ENCODE measurements at places on chromosomes 2 and 18.
A peak's percentile ranks its signal among the peaks of the same experiment; 100 is the strongest.

GRCh38 chr2:173773076-173773475 lies 192.1 kb downstream of the SP3 start:
- DNase-seq: no peak

GRCh38 chr2:29519338-29519925 lies 402.0 kb downstream of the ALK start:
- DNase-seq: peak; percentile 93

- DNase-seq: no peak
These were observed 322.4 kb downstream of the TNS1 start for GRCh38 chr2:217680381-217680780.

- no peak for DNase-seq
These were observed 780.0 kb upstream of the SALL3 start for GRCh38 chr18:78199611-78200010.

DNA sequence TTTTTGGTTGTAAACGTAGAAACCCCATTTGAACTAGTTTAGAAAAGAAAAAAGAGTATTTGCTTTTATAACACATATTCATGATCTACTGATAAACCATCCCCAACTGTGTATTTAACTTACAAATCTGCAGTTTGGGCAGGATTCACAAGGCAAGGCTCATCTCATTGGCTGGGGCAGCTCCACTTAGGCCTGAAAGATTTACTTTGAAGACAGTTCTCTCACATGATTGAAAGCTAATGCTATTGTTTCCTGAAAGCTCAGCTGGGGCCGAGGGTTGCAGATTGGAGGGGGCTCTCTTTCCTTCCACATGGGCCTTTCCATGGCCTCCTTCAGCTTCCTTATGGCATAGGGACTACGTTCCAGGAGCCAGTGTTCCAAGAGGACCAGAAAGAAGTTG lies 47.4 kb downstream of the ARHGAP15 start:
- no peak for DNase-seq

DNA sequence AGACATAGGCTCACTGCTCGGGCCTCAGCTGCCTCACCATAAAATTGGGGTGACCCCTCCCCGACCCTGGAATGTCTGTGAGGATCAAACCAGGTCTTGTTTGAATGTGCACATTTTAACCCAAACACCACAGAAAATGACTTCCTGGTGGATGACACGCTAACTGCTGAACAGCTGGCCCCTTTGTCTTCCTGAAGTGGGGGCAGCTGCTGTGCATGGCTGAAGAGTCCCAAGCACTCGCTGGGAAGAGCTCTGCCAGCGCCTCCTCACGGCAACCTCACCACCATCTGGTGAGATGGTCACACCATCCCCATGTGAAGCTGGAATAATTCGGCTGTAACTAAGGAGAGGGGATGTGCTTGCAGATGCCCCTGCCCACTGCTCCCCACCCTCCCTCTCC lies 34.0 kb downstream of the AQP12A start:
- no peak for DNase-seq

DNA sequence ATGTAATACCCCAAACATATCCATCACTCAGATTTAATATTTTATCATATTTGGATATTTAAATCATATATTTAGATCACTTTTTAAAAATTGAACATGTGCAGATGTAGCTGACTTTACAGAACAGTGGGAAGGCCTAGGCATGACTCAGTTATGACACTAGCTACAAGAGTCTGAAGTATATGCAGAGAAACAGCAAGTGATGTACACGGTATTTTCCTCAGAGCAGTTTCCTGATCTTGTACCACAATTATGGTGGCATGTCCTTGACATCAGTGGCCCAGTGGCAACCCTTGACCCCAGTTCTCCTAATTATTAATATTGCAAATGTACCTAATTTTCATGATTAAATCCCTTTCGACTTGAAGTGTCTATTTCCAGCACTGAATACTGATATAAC lies 28.2 kb downstream of the CDKL4 start:
- DNase-seq: no peak

DNA sequence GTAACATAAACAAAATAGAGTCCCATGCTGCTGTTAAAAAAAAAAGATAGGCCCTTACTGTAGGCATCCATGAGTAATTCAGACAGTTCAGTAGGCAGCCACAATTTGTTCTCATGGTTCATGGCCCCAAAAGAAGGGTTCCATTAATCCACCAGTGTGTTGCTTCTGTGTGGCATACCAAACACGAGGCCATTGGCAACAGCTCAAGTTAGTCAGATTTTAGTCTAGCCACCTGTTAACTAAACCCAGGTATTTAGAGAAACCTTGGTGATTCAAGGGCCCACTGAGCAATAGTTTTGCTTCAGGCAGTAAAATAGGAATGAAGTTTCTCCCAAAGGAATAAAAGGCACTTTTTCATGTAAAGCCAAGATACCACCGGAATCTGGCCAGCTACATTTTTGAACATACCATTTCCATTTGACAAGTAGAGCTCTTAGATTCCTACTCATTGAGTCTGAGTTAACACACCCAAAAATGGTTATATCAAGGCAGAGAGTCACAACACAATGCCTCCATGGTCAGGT lies 80.1 kb upstream of the SRD5A2 start:
- DNase-seq: no peak

GRCh38 chr2:133194777-133195335 lies 373.4 kb downstream of the NCKAP5 start:
- DNase-seq: no peak

GRCh38 chr2:239589833-239590232 lies 189.0 kb upstream of the HDAC4 start:
- no peak for DNase-seq

DNA sequence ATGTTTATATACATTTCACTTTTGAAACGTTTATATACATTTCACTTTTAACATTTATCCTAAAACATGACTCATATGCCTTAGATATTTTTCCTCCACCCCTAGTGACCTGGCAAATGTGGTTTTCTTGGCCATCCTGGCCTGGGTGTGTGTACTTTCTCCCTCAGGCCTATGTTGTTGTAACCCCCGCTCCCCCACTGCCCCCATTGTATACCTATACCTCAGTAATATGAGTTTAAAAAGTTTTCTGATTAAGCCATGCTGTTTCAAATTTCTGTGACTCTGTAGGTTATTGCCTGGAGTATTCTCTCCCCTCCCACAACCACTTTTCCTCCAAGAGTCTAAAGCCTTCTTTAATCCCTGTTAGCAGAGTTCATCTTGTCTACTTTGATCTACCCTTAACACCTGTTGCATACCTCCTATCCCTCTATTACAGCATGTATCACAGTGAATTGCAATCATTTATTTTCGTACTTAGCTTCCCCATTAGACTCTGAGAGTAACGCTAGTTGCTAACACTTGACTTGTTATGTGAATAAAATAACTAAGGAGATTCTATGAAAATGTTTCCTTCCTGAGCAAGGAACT lies 67.9 kb downstream of the LCLAT1 start:
- no peak for DNase-seq

GRCh38 chr2:220002699-220003098 lies 375.3 kb downstream of the SLC4A3 start:
- peak; percentile 37 for DNase-seq

DNA sequence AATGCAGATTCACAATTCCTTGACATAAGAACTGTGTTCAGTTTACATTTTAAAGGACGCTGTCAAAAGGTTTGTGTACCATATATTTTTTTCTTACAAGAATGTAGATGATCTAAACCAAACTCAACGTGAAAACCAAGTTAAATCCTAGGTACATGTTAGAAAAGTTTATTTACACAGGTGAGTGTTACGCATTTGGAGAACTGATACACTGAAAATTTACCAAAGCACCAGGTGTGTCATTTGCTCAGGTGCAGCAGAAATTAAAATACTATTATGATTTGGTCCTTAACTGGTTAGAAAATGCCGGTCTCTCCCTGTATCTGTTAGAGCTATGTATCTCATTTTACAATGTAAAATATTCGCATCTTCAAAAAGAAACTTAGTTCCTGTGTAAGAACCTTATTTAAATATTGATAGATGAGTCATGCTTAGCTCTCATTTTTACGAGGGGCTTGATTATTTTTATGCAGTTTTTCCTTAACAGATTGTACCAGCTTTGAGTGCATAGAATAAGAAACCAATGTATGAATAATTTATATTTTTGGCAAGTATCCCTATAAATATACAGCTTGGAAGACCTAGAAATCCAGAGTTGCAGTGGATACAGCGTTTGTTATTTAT lies 25.1 kb downstream of the MFF start:
- DNase-seq: no peak

- DNase-seq: peak; percentile 31
These were observed 3.4 kb downstream of the SERPINB2 start for GRCh38 chr18:63890950-63891304.

- DNase-seq: no peak
These were observed 5.6 kb downstream of the WNT10A start for GRCh38 chr2:218885981-218886947.

GRCh38 chr2:219765231-219765911 lies 137.9 kb downstream of the SLC4A3 start:
- DNase-seq: no peak

GRCh38 chr18:44716697-44717163 lies 36.0 kb downstream of the SETBP1 start:
- no peak for DNase-seq

DNA sequence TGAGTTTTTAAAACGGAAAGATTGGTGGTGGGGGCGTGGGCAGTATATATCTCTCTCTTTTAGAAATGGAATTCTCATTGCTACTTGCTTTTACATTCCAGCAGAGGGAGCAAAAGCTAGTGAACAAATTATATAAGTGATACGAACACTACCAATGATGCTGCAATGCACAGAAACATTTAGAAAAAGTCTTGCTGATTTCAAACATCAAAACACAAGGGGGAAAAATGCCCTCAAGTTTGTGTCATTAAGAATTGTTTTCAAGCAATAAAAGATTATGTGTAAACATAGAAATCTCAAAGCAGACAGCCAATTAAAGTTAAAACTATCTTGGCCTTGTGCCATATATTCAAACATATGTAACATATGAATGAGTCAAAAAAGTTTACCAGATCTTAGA lies 296.3 kb upstream of the KCNJ3 start:
- DNase-seq: peak; percentile 53

GRCh38 chr2:200177971-200178911 lies 128.3 kb upstream of the SPATS2L start:
- DNase-seq: peak; percentile 82

Data from fibroblast of upper back skin (primary cell).